ENCODE measurements at places on chromosomes 7 and 10.

- no peak for DNase-seq
Observed at GRCh38 chr10:115921795-115922194, 351.2 kb downstream of the GFRA1 start.

DNA sequence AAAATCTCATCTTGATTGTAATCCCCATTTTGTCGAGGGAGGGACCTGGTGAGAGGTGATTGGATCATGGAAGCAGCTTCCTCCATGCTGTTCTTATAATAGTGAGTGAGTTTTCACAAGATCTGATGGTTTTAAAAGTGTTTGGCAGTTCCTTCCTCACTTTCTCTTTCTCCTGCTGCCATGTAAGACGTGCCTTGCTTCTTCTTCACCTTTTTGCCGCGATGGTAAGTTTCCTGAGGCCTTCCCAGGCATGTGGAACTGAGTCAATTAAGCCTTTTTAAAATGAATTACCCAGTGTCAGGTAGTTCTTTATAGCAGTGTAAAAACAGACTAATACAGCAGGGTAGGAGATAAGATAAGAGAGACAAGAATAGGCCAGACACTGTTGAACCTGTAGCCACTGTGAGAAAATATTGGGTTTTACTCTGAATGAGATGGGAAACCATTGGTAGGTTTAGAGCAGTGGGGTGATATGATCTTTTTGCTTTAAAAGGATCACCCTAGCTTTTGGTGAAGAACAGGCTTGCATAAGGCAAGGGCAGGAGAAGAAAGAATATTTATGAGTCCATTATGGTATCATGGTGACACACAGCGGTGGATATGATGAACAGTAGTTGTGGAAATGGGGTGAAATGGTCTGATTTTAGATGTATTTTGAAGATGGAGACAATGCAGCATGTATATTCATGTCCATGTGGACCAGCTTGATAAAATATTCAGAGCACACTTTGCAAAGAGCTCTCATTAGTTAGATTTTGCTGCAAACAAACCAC, 11.5 kb downstream of the OR6B1 start:
- DNase-seq, result no peak

GRCh38 chr10:71244431-71245419, 32.4 kb downstream of the UNC5B start:
- DNase-seq, result no peak

- no peak for DNase-seq
Observed at GRCh38 chr10:79047875-79048638, 20.7 kb upstream of the ZMIZ1 start.

- no peak for DNase-seq
Observed at GRCh38 chr7:114777288-114777687, 144.6 kb upstream of the MDFIC start.

- DNase-seq, result no peak
Observed at GRCh38 chr7:52325237-52325636, 710.2 kb upstream of the POM121L12 start.

GRCh38 chr10:63761243-63761642, 240.0 kb downstream of the REEP3 start:
- DNase-seq, result no peak

DNA sequence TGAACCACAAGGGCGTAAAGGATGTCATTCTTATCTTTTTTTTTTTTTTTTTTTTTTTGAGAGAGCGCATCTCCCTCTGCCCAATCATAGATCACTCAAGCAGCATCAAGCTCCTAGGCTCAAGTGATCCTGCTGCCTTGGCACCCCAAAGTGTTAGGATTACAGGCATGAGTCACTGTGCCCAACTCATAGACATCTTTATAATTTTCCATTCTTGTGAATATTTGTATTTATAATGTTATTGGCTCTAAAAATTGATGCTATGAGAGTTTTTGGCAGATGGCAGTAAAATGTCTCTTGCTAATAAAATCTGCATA, 128.7 kb downstream of the AKR1D1 start:
- DNase-seq, result no peak

GRCh38 chr7:103573479-103574058, 127.6 kb upstream of the SLC26A5 start:
- DNase-seq, result no peak

DNA sequence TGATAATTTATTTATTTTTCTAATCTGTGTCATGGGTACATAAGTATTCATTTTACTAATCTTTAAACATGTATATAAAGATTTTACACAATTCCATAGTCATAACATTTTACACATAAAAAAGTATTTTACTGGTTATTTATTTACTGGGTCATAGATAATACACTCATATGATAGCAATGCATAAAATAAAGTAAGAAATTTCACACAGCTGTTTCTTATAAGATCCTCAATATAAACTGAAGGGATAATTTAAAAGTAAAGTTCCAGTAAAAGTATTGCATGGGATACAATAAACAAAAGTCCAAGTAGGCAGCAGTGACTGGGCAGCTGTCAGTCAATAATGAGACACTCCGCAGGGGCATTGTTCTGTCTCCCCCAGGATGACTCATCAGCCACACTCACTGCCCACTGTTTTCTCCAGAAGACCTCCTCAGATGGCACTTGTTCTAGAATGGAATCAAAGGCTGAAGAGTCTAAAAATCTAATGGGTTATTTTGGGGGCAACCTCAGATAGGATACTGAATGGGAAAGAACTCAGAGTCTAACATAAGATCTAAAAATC, 32.7 kb downstream of the DPY19L1 start:
- no peak for DNase-seq

DNA sequence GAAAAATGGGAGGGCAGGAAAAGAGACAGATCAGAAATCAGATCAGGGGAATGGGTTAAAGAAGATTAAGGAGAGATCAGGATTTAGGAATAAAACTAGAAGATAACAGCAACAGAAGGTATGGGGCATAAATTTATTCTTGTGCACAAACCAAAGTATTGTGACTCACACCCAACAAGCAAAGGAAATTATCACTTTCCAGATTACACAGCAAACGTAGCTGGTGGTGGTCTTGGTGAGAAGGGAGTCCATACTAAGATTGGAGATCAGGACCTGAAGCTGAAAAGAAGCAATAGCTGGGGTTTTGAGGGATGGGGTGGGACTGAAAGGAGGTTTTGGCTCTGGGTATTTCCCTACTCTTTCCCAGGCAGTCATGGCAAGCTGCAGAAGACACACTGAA, 3.5 kb upstream of the MYOZ1 start:
- DNase-seq, result no peak

- no peak for DNase-seq
Observed at GRCh38 chr7:33806298-33807154, 98.8 kb upstream of the BMPER start.

- no peak for DNase-seq
Observed at GRCh38 chr7:73931502-73931901, 70.5 kb downstream of the TMEM270 start.

GRCh38 chr7:5278766-5279165, 4.0 kb upstream of the SLC29A4 start:
- DNase-seq, result no peak

- no peak for DNase-seq
Observed at GRCh38 chr7:3336042-3336665, 35.1 kb downstream of the SDK1 start.

DNA sequence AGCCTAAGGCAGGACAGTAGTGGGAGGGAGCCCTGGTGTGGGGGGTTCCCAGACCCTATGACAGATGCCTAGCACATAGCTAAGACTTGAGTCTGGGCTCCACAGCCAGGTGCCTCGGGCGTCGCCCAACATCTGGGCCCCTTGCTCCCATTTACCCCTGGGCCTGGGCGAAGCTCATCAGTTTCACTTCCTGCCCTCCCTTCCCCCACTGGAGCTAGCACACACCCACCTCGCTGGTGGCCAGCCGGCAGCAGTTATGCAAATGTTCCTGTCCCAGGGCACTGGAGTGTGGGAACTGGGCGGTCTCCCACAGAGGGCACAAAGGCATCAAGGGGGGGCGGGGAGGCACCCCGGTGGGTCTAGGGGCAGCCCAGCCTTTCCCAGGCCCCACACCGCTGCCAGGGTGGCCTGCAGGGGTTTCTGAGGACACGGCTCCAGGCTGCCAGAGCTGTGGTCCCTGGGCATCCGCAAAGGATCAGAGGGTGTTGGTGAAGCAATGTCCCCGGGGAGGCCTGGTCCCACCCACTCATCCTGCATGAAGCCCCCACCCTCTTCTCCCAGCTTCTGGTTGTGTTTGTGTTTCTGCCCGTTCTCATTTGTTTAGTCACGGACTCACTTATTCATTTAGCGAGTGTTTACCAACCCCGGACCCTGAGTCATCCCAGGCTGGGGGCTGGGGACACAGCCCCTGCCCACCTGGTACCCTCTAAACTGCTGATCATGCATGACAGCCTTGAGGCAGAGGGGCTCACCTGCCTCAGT, 20.4 kb downstream of the SH2B2 start:
- no peak for DNase-seq

DNA sequence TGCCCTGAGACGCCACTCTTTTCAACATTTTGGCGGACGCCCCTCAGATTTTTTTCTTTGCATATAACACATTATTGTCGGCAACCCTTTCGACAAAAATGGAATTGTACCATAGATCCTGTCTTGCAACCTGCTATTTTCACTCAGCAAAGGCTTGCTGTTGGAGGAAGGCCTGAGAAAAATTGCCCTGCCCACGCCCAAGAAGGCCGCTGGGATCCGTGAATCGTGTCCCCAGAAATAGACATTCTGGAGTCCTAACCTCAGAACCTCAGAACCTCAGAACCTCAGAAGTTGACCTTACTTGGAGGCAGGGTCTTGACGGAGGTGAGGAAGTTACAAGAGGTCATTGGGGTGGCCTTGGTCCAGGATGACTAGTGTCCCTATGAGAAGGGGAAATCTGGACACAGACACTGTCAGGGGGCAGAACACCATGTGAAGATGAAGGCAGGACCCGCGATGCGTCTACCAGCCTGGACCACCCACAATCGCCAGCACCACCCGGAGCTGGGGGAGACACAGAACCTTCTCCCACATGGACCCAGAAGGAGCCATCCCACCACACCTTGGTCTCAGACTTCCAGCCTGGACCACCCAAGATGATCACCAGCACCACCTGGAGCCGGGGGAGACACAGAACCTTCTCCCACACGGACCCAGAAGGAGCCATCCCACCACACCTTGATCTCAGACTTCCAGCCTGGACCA, 19.1 kb upstream of the DNAAF5 start:
- DNase-seq, result no peak

GRCh38 chr10:79148452-79149344, 79.9 kb downstream of the ZMIZ1 start:
- DNase-seq, result no peak

DNA sequence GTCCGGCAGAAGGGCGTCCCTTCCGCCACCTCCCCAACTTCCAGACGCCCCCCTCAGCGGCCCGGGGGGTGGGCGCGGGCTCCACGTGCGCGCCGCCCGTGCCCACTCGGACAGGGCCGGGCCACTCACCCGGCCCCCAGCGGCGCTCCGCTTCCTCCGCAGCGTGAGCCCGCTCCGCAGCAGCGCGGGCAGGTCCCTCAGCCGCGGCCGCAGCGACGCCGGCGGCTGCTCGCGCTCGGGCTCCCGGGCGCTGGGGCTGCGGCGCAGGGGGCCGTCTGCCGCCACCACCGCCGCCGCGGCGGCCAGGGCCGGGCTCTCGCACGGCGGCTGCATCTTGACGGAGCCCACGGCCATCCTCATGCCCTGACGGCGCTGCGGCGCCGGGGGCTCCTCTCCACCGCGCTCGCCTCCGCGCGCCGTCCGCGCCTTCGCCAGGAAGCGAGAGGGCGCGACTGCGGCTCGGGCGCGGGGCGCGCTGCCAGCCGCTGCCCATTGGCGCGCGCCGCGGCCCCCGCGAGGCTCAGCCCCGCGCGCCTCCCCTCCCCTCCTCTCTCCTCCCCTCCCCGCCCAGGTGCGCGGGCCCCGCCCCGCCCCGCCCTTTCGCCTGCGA, at the start of gene RAPGEF5:
TSS of gene RAPGEF5 (minus strand) at position 454 of the 610 bp plus-strand sequence. CDS start at position 360, 94 bp downstream.
- DNase-seq, result no peak

GRCh38 chr10:92222603-92223262, 68.1 kb downstream of the CPEB3 start:
- DNase-seq, result no peak

GRCh38 chr7:142894985-142895593, 9.5 kb upstream of the TRPV6 start:
- no peak for DNase-seq

DNA sequence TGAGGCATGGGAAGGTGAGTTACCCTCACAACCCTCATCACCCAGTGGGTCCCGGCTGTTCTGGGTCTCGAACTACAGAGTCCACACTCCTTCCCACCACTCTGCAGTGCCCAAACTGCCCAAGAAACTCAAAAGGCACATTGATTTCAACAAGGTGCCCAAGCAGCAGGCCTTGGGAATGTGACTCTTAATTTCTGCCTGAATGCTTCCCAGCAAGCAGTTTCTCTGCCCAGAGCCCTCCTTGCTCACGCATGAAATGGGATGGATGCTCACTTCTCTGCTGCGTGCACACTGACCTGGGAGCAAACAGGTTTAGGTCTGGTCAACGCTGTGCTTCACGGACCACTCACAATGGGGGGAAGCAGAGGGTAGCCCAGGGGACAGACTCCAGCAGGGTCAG, 77.9 kb downstream of the GRB10 start:
- DNase-seq, result no peak

DNA sequence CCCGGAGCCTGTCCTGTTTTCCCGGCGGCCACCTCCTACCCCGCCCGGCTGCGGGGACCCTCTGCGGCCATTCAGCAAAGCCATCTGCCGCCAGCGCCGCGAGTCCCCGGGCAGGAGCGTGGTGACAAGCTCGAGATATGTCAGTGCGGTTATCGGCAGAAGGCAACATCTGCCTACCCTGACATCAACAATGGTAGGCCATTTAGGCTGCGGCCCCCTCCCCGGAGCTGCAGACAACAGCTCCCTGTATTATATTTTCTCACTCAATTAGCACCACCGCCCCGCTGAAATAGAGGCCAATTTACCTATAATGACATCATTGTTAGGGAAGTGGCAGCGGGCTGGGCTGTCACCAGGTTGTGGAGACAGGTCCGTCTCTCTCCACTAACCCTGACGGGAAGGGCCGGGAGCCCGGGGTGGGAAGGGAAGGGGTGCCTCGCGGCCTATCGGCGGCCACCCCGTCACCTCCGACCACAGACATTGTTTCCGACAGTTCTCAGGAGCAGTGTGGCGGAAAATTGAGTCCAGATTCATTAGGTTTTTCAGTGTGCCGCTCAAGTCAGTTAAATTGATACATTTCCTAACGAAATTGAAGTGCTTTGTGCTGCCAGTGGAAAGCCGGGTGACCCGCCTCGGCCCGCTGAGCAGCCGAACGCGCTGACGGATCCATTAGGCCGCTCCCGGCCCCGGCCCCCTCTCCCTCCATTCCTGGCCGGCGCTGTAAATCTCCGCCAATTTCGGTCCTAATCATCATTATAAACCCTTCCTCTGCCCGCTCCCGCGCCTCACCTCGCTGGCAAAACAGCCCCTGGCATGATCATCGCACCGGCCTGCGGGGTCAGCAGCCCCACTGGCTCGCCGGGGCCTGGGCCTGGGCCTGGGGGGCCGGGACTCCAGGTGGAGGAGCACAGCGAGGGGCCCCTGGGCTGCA, 43.0 kb downstream of the UNCX start:
- no peak for DNase-seq

- no peak for DNase-seq
Observed at GRCh38 chr7:77481615-77482014, 55.5 kb upstream of the PTPN12 start.
